ENCODE measurements at places on chromosomes 16 and 17. TPM values are rescaled to one million over a fixed set of nuclear protein-coding genes. Genes with fewer than 3 reads are reported as not detected.

- no peak overlapping the region for H3K4me3 ChIP-seq
- peaks cover 13% of the 10 kb centered on the region for H3K4me1 ChIP-seq
- no peaks in the 10 kb centered on the region for H3K36me3 ChIP-seq
- no peak for DNase-seq
- H3K27me3 ChIP-seq = no peaks in the 10 kb centered on the region
These were observed 5.0 kb upstream of the RPH3AL start for GRCh38 chr17:357644-358043.

- no peak for DNase-seq
- H3K27ac ChIP-seq = no peak overlapping the region
- no peak overlapping the region for H3K4me3 ChIP-seq
- H3K4me1 ChIP-seq = no peaks in the 10 kb centered on the region
These were observed 55.0 kb downstream of the VAT1L start for GRCh38 chr16:77843405-77843804.

DNA sequence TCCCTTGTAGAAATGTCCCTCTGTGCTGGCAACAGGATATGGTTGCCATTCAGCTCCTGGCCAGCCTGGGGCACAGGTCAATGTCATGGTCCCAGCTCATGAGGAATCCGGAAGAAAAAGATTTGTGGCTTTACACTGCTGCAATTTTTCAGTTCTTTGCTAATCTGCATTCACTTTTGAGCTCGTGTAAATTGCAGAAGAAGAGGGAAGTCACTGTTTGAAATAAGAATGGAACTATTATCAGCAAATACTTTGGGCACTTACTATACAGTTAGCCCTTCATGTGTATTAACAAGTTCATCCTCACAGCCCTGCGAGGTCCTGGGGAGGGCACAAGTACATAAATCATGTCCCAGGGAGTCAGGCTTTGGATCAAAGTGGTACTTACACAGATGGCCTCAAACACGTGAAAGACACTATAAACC, 14.2 kb downstream of the SLC47A2 start:
- no peak for DNase-seq
- no peaks in the 10 kb centered on the region for H3K27me3 ChIP-seq
- no peaks in the 10 kb centered on the region for H3K36me3 ChIP-seq
- no peaks in the 10 kb centered on the region for H3K4me1 ChIP-seq
- H3K4me3 ChIP-seq = no peak overlapping the region
- H3K27ac ChIP-seq = no peak overlapping the region

TMEM106A gene
- total RNA-seq = 9.7 TPM

DNA sequence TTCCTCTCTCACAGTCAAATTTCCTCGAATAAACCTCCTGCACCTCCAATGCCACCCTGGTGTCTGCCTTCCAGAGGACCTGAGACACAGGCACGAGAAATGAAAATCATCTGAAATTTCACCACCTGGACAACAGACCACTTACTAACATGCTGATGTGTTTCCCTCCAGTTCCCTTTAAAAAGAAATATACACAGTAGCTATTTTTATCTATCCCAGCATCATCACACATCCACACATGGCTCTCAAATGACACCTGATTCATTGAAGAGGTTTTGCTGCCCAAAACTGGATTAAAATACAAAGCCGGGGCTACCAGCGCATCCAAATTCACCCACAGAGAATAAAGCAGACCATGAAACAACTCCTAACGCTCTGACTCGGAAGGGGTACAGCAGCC, 13.9 kb downstream of the ELAC2 start:
- peaks cover 67% of the 10 kb centered on the region for H3K36me3 ChIP-seq
- H3K4me1 ChIP-seq = no peaks in the 10 kb centered on the region
- no peaks in the 10 kb centered on the region for H3K27me3 ChIP-seq
- H3K27ac ChIP-seq = no peak overlapping the region

HLF gene
- total RNA-seq = 17.5 TPM

- no peaks in the 10 kb centered on the region for H3K27me3 ChIP-seq
- no peak for DNase-seq
- no peaks in the 10 kb centered on the region for H3K36me3 ChIP-seq
- no peaks in the 10 kb centered on the region for H3K4me1 ChIP-seq
- no peak overlapping the region for H3K27ac ChIP-seq
These were observed 35.8 kb downstream of the WIPI1 start for GRCh38 chr17:68421486-68421885.

ADAM11 gene
- 2.0 TPM for total RNA-seq

KRT20 gene
- total RNA-seq = 727 TPM

GRCh38 chr16:55499281-55499680, 9.6 kb upstream of the LPCAT2 start:
- H3K36me3 ChIP-seq = no peaks in the 10 kb centered on the region
- peaks cover 35% of the 10 kb centered on the region for H3K4me1 ChIP-seq
- H3K27me3 ChIP-seq = no peaks in the 10 kb centered on the region
- no peak for DNase-seq
